ENCODE measurements at places on chromosomes 13 and 19. TPM values are rescaled to one million over a fixed set of nuclear protein-coding genes. Genes with fewer than 3 reads are reported as not detected.
A peak's percentile ranks its signal among the peaks of the same experiment; 100 is the strongest.

- no peak for DNase-seq
Measured at GRCh38 chr13:51412431-51412830, 40.4 kb downstream of the INTS6 start.

DNA sequence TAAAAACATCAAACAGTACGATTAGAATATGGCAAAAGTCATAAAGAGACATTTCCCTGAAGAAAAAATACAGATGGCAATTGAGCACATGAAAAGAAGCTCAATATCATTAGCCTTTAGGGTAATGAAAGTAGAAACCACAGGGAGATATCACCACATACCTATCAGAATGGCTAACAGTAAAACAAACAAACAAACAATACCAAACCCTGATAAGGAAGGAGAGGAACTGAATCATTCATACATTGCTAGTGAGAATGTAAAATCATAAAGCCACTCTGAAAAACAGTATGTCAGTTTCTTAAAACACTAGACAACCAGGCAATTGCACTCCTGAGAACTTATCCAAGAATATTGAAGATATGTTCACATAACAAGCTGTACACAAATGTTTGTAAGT lies 1342.5 kb upstream of the SLC10A2 start:
- no peak for DNase-seq

- DNase-seq = no peak
Measured at GRCh38 chr19:4702764-4703163, 20.9 kb downstream of the DPP9 start.

GRCh38 chr13:97385146-97385545 lies 48.8 kb upstream of the RAP2A start:
- DNase-seq = no peak

The ZNF528 gene
- total RNA-seq = 8.7 TPM

- no peak for DNase-seq
Measured at GRCh38 chr13:80224468-80224867, 116.5 kb downstream of the SPRY2 start.

GRCh38 chr19:4241824-4242430 lies 5.0 kb upstream of the YJU2 start:
- no peak for DNase-seq

DNA sequence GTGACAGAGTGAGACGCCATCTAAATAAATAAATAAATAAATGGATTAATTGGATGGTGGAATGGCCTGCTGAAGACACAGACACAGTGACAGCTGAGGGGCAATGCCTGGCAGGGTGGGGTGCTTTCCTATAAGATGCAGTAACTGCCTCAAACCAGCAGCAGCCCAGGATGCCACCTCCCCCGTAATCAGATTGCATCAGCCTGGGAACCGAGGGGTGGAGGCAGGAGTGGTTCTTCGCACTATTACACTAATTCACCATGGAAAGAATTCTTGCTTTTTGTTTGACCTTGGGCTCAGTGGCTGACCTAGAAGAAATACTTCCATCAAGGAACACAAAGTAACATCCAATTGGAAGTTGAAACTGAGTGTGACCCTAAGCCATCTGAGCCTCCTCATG lies 31.6 kb upstream of the USP12 start:
- no peak for DNase-seq

GRCh38 chr19:52941941-52942385 lies 18.7 kb upstream of the ZNF888 start:
- peak; percentile 26 for DNase-seq

- DNase-seq = peak; percentile 8
Measured at GRCh38 chr13:97809576-97809975, 143.9 kb upstream of the IPO5 start.

DNA sequence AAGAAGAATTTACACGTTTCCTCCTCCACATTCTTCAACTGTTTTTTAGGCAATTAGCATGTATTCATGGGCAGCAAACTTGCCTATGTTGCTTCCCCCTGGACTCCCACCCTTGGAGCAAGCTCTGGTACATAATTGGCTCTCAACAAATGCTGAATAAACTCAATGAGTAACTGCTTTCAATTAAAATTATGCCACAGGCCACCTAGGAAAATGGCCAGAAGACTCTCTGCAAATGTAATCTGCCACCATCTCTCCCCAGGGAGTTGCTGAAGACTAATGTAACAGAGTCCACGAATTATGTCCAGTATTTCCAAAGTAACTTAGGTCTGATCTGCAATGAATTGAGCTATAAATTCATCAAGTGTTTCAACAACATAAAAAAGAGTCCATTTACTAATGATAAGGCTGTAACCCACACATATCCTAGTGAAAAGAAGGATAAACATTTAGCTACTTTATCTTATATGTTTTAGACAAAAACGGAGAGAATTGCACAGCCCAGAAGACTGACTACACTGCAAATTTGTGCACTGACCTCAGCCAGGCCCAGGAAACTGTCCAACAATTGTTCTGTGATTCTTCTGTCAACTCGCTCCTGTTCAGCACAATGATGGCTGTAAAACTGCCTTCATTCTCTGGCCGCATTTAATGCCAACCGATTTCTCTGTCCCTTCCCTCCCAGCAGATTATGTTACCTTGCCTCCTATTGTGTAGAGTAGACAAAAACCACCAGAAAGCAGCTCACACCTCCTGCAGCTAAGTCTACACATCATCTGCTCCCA lies 808.6 kb upstream of the ARGLU1 start:
- no peak for DNase-seq

- DNase-seq = peak; percentile 14
Measured at GRCh38 chr13:24313439-24313838, 4.1 kb downstream of the C1QTNF9 start.

The LILRA1 gene
- total RNA-seq = not detected

- DNase-seq = peak; percentile 36
Measured at GRCh38 chr13:33235564-33235963, 50.0 kb downstream of the STARD13 start.

DNA sequence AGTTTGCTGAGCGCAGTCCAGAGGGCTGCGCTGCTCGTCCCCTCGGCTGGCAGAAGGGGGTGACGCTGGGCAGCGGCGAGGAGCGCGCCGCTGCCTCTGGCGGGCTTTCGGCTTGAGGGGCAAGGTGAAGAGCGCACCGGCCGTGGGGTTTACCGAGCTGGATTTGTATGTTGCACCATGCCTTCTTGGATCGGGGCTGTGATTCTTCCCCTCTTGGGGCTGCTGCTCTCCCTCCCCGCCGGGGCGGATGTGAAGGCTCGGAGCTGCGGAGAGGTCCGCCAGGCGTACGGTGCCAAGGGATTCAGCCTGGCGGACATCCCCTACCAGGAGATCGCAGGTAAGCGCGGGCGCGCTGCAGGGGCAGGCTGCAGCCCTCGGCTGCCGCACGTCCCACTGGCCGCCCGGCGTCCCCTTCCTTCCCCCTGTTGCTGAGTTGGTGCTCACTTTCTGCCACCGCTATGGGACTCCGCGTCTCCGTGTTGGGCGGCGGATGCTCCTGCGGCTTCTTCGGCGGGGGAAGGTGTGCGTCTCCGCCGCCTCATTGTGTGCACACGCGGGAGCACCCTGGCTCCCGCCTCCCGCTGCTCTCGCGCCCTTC lies 772 bp downstream of the GPC6 start:
- peak; percentile 73 for DNase-seq

The ACER1 gene
- not detected for total RNA-seq

The LEUTX gene
- total RNA-seq = not detected

The TMC4 gene
- 0.86 TPM for total RNA-seq

The NKPD1 gene
- 0.10 TPM for total RNA-seq

The TMEM38A gene
- total RNA-seq = 128 TPM

DNA sequence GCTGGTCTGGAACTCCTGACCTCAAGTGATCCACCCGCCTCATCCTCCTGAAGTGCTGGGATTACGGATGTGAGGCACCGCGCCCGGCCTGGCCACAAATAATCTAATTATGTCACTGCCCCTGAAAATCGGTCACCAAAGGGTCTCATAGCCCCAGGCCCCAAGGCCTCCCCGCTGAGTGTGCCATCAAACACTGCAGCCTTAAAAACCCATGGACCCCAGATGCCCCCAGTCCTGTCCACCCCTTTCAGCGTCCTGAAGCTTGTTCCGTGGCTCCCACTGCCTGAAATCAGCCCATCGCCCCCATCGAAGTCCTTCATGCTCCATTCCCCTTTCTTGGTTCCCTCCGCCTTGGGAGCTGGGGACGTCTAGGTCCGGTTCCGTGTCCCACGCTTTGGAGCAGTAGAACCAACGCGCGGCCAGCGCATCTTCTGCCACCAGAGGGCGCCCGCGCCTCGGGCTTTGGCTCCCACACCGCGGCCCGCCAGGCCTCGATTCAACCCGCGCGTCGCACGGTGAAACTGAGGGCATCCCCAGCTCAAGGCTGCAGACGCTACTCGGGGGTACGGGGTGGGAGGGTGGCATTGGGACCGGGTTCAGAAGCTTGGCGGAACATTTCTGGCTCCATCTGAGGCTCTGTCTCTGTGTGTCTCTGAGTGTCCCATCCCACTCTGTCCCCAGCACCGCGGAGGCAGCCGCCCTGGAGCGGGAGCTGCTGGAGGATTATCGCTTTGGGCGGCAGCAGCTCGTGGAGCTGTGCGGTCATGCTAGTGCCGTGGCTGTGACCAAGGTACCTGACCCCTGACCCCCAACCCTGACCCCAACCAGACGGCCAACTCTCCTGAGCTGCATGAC lies 3.5 kb downstream of the YJEFN3 start:
- peak; percentile 70 for DNase-seq

- peak; percentile 83 for DNase-seq
Measured at GRCh38 chr19:4802711-4803110, 11.2 kb downstream of the FEM1A start.

DNA sequence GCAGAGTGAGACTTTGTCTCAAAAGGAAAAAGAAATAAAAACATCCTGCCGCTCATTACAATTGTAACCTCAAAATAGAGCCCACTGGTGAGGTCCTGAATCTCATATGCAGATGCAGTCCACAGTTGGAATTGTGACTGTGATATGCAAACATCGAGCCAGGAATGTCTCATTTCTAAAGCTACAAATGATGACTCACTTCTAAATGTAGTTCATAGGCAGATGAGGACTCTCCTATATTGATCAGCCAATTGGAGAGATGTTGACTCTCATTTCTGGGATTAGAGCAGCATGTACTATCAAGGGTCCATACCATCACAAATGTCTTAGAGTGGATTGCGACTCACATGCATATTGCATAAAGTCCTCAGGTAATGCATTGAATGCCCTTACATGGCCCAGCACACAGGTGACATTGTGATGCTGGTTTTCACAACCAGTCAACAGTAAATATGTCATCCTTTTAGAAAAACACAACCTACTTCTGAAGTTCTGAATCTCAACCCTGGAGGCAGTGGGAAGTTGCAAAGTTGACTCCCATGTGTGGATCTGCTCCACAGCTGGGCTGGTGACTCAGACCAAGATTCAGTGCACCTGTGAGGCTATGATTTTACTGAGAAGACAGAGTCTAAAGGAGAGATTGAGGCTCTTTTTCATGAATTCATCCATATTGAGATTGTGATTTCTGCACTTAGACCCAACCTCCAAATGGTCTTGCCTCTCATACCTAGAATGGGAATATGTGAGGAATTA lies 16.9 kb upstream of the ZNF254 start:
- no peak for DNase-seq

The UBE2L5 gene
- not detected for total RNA-seq

The KCTD4 gene
- total RNA-seq = not detected

DNA sequence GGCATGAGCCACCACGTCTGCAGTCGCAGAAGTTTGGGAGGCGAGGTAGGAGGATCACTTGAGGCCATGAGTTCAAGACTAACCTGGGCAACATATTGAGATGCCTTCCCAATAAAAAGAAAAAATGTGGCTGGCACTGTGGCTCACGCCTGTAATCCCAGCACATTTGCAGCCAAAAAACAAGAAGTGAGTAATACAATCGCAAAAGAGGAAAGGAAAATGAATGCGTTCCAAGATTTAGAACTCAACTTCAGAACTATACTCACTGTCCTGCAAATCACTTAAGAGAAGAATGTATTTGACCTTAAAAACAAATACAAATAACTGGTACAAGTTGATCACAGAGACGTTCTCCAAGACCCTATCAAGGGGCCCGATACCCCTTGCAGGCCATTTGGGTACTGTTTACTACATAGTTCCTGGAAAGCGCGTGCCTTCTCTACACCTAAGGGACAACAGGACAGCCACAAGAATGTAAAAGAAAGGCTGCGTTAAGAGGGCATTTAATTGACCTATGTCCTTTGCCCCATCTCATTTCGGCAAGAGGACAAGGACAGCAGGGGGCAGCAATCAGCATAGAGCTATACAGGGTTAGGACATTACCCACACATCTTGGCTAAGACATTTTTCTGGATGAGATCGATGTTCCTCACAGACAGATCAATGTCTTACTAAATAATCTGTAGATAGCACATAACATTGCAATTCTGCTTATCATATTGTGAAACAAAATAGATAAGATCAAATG lies 41.3 kb downstream of the FLT3 start:
- peak; percentile 16 for DNase-seq

DNA sequence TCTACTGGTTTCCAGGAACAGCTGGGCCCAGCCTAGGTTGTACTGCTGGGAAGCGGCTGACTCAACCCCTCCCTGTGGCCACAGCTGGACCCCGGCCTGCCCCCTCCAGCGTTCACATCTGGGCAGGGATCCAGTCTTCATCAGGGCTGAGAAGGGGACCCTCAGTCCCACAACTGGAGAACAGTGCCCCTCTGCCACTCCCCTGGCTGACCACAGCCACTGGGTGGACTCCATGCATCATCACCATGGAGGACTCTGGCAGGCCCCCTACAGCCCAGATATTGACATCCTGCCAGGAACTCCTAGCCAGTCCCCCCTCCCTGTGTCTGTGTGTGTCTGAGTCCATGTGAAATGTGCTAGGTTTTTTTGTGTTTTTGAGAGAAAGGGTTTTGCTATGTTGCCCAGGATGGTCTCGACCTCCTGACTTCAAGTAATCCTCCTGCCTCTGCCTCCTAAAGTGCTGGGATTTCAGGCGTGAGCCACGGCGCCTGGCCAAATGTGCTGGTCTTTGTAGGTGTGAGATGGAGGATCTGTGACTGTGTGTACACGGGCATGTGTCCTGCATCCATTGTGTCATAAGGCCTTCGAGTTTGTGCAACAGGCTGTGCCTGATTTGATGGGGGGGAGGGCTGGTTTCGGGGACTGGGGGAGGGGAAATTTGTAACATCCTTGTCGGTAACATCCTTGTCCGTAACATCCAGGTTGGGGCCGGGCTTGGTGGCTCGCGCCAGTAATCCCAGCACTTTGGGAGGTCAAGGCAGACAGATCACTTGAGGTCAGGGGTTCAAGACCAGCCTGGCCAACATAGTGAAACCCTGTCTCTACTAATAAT lies 4.0 kb upstream of the HOOK2 start:
- DNase-seq = peak; percentile 86

- peak; percentile 57 for DNase-seq
Measured at GRCh38 chr19:6108721-6109633, 1.3 kb downstream of the RFX2 start.

- no peak for DNase-seq
Measured at GRCh38 chr13:104442536-104442935, 1376.3 kb upstream of the SLC10A2 start.

The MAB21L1 gene
- not detected for total RNA-seq

The KLK4 gene
- not detected for total RNA-seq

The TGFBR3L gene
- total RNA-seq = 0.21 TPM

The BICRA gene
- total RNA-seq = 4.7 TPM

DNA sequence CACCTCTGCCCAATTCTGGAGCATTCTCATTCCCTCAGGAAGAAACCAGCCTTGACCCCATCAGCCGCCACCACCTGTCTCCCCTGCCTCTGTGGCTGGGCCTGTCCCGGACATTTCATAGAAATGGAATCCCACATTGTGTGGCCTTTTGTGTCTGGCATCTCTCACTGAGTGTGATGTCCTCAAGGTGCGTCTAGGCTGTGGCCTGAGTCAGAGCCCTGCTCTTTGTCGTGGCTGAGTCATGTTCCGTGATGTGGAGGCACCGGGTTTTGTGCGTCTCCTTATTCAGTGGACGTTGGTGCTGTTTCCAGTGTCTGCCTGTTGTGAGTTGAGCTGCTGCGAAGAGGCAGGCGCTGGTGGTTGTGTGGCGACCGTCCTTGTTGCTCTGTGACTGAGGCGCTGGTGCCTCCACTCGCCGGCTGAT lies 3.5 kb downstream of the FZR1 start:
- DNase-seq = peak; percentile 88
